ENCODE measurements at places on chromosomes 13 and 19.

DNA sequence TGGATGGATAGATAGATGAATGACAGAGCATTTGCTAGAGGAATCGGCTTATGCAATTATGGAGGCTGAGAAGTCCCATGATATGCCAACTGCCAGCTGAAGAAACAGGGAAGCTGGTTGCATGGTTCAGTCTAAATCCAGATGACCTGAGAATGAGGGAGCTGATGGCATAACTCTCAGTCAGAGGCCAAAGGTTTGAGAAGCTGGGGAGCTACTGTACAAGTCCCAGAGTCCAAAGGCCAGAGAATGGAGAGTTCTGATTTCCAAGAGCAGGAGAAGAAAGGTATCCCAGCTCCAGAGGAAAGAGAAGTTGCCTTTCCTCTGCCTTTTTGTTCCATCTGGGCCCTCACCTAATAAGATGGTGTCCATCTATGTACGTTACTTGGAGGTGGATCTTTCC is 108.3 kb downstream of the CDK8 start:
- DNase-seq = no peak

- peak; percentile 82 for DNase-seq
These were observed 8.1 kb downstream of the RINL start for GRCh38 chr19:38869836-38870607.

GRCh38 chr19:38093587-38093986 is 130.4 kb downstream of the DPF1 start:
- peak; percentile 54 for DNase-seq

- no peak for DNase-seq
These were observed 230.7 kb downstream of the NDFIP2 start for GRCh38 chr13:79711631-79712030.

GRCh38 chr13:39185326-39185725 is 147.1 kb downstream of the NHLRC3 start:
- no peak for DNase-seq

Measured in right hindlimb (tissue), 1 donor.